ENCODE measurements at places on chromosomes 2 and 18. TPM values are rescaled to one million over a fixed set of nuclear protein-coding genes. Genes with fewer than 3 reads are reported as not detected.

The VWA3B gene
- total RNA-seq: not detected

The ITGB6 gene
- not detected for total RNA-seq

The KRTCAP3 gene
- 5.4 TPM for total RNA-seq

The SATB2 gene
- 0.19 TPM for total RNA-seq

The SPC25 gene
- 38.4 TPM for total RNA-seq

The ACADL gene
- not detected for total RNA-seq

The COL4A4 gene
- not detected for total RNA-seq

The CCDC148 gene
- not detected for total RNA-seq

The NRBP1 gene
- total RNA-seq: 80.8 TPM

The MATN3 gene
- total RNA-seq: not detected

The SP9 gene
- not detected for total RNA-seq

The CRYGC gene
- not detected for total RNA-seq

The ITSN2 gene
- total RNA-seq: 61.0 TPM

The LYPD6B gene
- total RNA-seq: not detected

The C2orf81 gene
- total RNA-seq: 2.4 TPM

The TIGD1 gene
- 7.2 TPM for total RNA-seq

The C18orf54 gene
- total RNA-seq: 11.7 TPM

The DNER gene
- total RNA-seq: not detected

The MYO5B gene
- 0.02 TPM for total RNA-seq

The DSC3 gene
- total RNA-seq: not detected

The LYG1 gene
- total RNA-seq: 1.2 TPM

The KCNJ3 gene
- total RNA-seq: not detected

The IL1B gene
- total RNA-seq: not detected

The CYP27C1 gene
- total RNA-seq: not detected

The PLCL1 gene
- 1.7 TPM for total RNA-seq

Measured in activated CD4-positive, alpha-beta memory T cell treated with anti-CD3 and anti-CD28 coated beads for 36 hours (primary cell).